CD4-positive, alpha-beta T cell treated with Interleukin-6 at 100 ng/mL for 8 hours (primary cell): ENCODE measurements at places on chromosomes 5 and 9.

DNA sequence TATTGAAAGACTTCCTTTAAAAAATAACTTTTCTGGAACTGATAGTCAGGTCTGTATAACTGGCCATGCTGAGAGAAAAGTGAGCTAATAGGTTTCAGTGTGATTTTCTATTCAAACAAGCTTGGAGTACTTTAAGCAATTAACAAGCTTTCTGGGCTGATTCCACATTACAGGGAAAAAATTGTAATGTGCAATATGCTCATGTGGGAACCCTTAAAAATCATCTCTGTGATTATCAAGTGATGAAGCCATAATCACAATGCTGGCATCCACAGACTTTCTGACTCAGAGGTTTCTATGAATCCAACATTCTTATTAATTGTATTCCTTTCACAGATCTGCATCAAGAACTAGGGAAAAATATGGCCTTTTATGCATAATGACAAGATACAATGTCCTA lies 212.2 kb upstream of the ACO1 start:
- DNase-seq = no peak

GRCh38 chr5:19608444-19609002 lies 379.5 kb downstream of the CDH18 start:
- no peak for DNase-seq

DNA sequence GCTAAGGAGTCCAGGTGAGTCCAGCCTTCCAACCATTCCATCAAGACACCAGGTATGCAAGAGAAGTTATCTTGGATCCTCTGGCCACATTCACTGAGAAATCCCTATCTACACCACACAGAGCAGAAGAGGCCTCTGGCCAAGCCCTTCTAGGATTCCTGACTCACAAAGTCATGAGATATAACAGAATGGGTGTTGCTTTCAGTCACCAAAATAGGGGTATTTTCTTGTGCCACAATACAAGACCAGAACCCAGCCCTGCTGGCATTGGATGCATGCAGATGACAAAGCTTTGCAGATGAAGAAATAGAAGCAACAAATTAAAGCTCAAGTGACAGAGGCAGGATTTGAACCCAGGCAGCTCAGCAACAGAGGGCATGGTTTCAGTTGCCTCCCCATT lies 73.5 kb downstream of the PTPN3 start:
- no peak for DNase-seq

- DNase-seq = peak; percentile 42
These were observed 55.7 kb downstream of the TSSK1B start for GRCh38 chr5:113378959-113379541.

- no peak for DNase-seq
These were observed 7.7 kb downstream of the RASGEF1C start for GRCh38 chr5:180201051-180201987.

GRCh38 chr9:98375138-98375726 lies 119.8 kb upstream of the TBC1D2 start:
- no peak for DNase-seq

DNA sequence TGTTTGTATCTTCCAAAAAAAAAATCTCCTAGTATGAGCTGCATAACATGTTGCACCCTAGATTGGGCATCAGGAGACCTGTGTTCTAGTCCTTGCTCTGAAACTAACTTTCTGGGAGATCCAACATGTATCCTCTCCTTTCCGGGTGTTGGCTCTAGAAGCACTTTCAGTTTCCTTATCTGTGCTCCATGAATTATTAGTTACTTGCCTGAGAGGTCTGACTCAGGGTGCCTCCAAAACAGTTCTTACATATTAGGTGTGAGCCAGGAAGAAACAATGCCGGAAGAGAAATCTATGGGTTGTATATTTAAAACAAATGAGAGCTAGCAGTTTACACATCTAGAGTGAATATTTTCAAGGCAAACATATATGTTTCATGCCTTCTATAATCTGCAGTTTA lies 36.7 kb upstream of the SLC36A2 start:
- no peak for DNase-seq

- no peak for DNase-seq
These were observed 89.2 kb downstream of the ARL15 start for GRCh38 chr5:54221135-54221534.

- no peak for DNase-seq
These were observed 21.5 kb upstream of the TRIM14 start for GRCh38 chr9:98140503-98140902.

DNA sequence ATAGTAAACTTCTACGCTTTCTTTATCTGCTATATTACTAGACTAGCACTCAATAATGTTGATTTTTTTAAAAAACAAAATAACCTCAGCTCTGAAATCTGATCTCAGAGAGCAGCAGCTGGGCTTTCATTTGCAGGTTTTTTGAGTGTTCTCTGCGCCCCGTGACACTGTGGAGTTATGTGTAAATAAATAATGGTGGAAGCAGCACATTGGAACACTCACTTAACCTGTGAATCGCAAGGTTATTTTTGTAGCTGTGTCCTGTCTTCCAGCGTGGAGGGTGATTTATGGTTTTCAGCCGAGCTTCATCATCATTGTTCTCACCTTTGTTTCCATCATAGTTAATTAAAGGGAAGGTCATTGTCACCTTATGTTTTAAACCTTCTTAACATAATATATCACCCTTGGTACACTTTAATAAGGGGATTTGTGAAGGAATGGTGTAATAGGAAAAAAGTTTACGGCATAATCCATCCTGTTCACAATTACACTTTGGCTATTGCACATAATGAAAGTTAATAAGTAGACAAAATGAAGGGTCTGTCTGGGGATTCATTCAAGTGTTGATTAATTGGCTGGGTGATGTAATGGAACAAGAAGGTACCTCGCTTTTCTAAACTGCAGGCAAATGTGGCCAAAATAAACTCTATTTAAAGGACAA lies 493.3 kb upstream of the ADAMTS16 start:
- DNase-seq = no peak

DNA sequence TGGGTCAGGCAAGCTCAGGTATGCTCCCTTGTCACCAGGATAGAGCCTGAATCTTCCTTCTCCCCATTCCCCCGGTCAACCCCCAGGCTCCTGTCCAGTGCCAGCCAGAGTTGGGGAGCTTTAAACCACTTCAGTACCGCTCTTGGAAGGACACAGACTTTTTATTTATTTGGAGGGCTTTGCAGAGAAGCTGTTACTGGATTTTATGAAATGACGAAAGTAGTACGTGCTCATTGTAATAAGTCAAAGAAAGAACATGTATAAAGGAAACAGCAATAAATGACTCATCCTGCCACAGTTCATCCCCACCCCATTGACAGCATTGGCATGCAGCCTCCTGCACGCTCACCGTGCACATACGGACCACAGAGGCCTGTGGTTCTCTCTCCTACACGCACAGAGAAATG lies 230.3 kb downstream of the AUH start:
- DNase-seq = peak; percentile 28

DNA sequence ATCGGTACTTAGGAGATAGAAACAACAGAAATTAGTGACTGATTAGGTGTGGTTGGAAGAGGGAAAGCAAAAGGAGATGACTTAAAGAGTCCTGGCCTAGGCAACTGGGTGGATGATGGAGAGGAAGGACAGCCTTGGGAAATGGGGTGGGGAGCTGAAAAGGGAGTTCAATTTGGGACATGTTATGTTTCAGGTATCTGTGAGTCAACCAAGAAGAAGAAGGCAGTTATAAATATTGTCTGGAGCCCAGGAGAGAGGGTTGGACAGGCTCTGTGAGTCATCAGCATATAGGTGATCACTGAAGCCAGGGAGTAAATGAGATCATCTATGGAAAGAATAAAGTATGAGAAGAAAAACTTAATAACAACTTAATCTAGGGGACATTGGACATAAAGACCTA lies 357.7 kb downstream of the NPR3 start:
- no peak for DNase-seq

GRCh38 chr5:176817841-176818377 lies 7.5 kb downstream of the UNC5A start:
- no peak for DNase-seq

GRCh38 chr5:73373814-73374510 lies 74.6 kb downstream of the FOXD1 start:
- DNase-seq = no peak

- DNase-seq = no peak
These were observed 1.4 kb upstream of the PPP2CA start for GRCh38 chr5:134227259-134227658.

- no peak for DNase-seq
These were observed 131.3 kb downstream of the ZDHHC21 start for GRCh38 chr9:14561929-14562405.
